ENCODE measurements at places on chromosomes 5 and 9.

GRCh38 chr9:108668938-108669335 is 186.8 kb downstream of the ACTL7B start:
- no peak for DNase-seq

GRCh38 chr5:82312373-82312856 is 34.3 kb upstream of the RPS23 start:
- DNase-seq: peak; percentile 57

DNA sequence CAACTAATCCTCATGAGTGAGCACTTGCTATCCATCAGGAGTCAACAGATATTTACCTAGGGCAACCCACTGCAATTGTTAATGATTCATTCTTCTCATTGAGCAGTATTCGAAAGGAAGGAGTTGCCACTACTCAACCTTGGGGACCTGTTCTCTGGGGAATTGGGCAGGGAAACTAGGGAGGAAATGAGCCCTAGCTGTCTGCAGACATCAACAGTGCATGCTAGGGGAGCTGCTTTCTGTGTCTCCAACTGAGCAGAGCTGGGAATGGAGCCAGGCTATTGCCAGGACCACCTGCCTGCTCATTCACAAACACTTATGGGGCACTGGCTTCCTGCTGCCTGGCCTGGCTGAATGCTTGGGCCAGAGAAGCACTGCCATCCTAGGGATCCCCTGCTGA is 183.4 kb downstream of the TMEM38B start:
- DNase-seq: no peak

GRCh38 chr5:134851307-134851923 is 5.6 kb downstream of the C5orf24 start:
- DNase-seq: no peak

DNA sequence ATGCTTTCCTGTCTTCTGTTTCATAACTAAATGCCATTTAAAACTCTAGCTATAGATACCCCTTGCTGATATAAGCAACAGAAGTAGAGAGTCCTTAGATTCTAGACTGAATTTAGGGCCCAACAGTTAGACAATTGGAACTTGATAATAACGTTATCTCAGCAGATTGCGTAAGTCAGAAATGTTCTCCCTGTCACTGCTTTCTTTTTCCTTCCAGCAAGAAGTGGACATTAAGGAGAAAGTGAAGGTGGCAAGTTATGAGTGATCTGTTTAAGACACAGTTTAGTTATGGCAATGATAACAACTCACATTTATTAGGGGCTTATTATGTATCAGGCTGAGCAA is 6.9 kb upstream of the GLIS3 start:
- no peak for DNase-seq

DNA sequence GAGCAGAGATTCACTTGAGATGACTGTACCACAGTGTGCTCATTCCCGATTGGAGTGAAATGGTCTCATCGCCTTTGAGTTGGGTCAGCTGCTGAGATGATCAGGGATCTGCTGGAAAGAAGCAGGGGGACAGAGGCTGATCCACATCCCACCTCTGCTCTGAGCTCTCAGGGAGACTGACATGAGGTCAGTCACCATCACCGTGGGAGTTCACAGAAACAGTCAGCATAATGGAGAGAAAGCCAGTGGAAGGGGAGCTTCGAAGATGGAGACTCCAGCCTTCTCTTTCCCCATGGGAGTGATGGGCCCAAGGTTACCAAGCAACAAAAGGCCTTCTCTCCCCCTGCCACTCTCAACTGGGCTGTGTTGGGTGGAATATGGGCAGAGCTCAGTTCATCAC is 276.4 kb downstream of the CDK5RAP2 start:
- no peak for DNase-seq

Data from NCI-H526 (cell line).